ENCODE measurements at places on chromosomes 11 and 22. TPM values are rescaled to one million over a fixed set of nuclear protein-coding genes. Genes with fewer than 3 reads are reported as not detected.

Gene NUP160
- 12.9 TPM for polyA plus RNA-seq

Gene OR6A2
- polyA plus RNA-seq, result not detected

Gene PLET1
- not detected for polyA plus RNA-seq

Gene OSM
- polyA plus RNA-seq, result 0.25 TPM

Gene POU2AF2
- not detected for polyA plus RNA-seq

GRCh38 chr22:46033256-46034200, 56.6 kb upstream of the WNT7B start:
- H3K36me3 ChIP-seq, result no peaks in the 10 kb centered on the region
- no peak overlapping the region for H3K4me3 ChIP-seq
- no peak for DNase-seq
- H3K4me1 ChIP-seq, result peaks cover 13% of the 10 kb centered on the region

- no peak overlapping the region for H3K27ac ChIP-seq
- H3K4me1 ChIP-seq, result no peaks in the 10 kb centered on the region
- DNase-seq, result no peak
- no peak overlapping the region for H3K4me3 ChIP-seq
Measured at GRCh38 chr22:32991353-32992101, 66.7 kb downstream of the SYN3 start.

- H3K27me3 ChIP-seq, result no peaks in the 10 kb centered on the region
- no peak overlapping the region for H3K4me3 ChIP-seq
- no peak for DNase-seq
- no peak overlapping the region for H3K27ac ChIP-seq
Measured at GRCh38 chr11:15194671-15195415, 80.1 kb downstream of the INSC start.

DNA sequence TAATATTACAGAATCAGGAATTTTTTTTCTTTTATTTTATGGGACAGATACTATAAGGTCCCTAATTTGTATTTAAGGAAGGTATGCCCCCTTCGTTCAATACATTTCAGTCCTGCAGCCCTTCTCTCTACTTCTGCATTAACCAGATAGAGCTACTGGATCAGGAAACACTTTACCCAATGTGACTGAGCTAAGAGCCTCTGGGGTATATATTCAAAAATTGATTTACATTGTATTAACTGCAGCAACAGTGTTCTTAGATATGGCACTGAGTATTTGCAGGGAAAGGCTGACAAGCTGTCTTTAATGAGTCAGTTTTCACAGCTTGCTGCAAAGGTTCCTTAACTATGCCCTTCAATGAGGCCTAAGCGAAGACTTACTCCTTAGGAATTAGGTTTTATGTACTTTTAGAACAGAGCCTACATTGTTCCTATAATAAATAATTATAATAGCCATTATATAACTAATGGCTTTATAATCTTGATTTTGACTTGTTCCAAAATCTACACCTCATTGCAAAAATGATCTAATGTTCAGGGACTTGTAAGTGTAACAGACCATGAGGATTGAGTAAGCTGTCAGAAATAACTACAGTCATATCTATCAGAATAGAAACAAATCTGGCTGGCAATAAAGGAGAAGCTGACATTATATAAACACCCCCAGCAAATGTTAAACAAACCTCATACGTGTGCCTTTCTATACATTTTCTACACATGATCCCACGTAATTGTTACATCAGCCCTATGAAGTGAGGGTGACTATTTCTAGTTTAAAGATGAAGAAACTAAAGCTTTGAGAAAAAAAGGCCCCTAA, 55.0 kb downstream of the DDI1 start:
- no peaks in the 10 kb centered on the region for H3K27me3 ChIP-seq
- no peak for DNase-seq
- peak overlapping the region; percentile 17 for H3K27ac ChIP-seq
- peaks cover 20% of the 10 kb centered on the region for H3K4me1 ChIP-seq
- H3K4me3 ChIP-seq, result no peak overlapping the region

DNA sequence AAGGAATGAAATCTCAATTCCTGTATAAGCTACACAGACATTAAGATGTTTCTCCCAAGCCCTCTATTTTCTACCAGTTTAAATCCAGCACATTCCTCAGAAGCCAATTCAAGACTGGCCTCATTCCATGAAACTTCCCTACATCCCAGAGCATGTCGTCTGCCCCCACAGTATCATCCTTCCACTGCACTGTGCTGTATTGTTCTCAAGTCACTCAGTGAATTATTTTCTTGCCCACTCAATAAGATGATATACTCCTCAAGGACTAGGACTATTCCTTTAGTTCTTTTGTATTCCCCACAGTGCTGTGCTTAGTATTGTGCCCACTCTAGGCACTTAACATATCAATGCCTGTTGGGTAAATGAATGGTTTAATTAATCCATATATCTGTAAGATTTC, 203.1 kb upstream of the BLID start:
- H3K27ac ChIP-seq, result no peak overlapping the region
- no peaks in the 10 kb centered on the region for H3K4me1 ChIP-seq
- no peak for DNase-seq
- H3K36me3 ChIP-seq, result no peaks in the 10 kb centered on the region

DNA sequence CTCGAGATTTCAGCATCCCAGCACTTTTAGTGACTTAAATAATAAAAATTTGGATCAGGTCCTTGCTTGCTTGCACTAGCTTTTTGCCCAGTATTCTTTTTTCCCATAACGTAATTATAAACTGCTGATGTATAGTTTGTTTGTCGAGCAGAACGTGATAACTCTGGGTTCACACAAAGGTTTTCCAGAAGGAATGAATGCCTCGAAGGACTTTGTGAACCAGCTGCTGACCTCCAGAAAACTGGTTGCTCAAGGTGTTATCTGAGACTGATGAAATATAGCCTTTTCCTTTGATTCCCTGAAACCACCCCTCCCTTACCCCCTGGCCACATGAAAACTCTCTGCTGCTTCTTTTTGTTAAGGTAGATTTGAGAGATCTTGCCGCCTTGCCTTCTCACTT, 229.1 kb upstream of the CARD18 start:
- H3K27ac ChIP-seq, result no peak overlapping the region
- no peak overlapping the region for H3K4me3 ChIP-seq
- no peaks in the 10 kb centered on the region for H3K4me1 ChIP-seq
- H3K27me3 ChIP-seq, result no peaks in the 10 kb centered on the region

- no peak overlapping the region for H3K27ac ChIP-seq
- no peak for DNase-seq
- no peaks in the 10 kb centered on the region for H3K4me1 ChIP-seq
- H3K36me3 ChIP-seq, result no peaks in the 10 kb centered on the region
Measured at GRCh38 chr11:11117730-11118129, 235.3 kb downstream of the CSNK2A3 start.

GRCh38 chr22:46372686-46373085, 37.2 kb downstream of the TRMU start:
- H3K4me1 ChIP-seq, result no peaks in the 10 kb centered on the region
- no peak overlapping the region for H3K4me3 ChIP-seq
- no peaks in the 10 kb centered on the region for H3K27me3 ChIP-seq
- no peaks in the 10 kb centered on the region for H3K36me3 ChIP-seq
- H3K27ac ChIP-seq, result no peak overlapping the region

Data from heart left ventricle (tissue), 16 donors.